Esophagus mucosa (tissue), 1 donor: ENCODE measurements at places on chromosomes 12 and 14.

GRCh38 chr12:122757568-122757967 is 4.9 kb downstream of the DENR start:
- ATAC-seq: no peak

- no peak for ATAC-seq
Observed at GRCh38 chr12:132275631-132276030, 53.8 kb downstream of the GALNT9 start.

- no peak for ATAC-seq
Observed at GRCh38 chr12:49482095-49483051, 56.5 kb upstream of the KCNH3 start.

GRCh38 chr14:53113989-53114388 is 39.1 kb downstream of the DDHD1 start:
- no peak for ATAC-seq

DNA sequence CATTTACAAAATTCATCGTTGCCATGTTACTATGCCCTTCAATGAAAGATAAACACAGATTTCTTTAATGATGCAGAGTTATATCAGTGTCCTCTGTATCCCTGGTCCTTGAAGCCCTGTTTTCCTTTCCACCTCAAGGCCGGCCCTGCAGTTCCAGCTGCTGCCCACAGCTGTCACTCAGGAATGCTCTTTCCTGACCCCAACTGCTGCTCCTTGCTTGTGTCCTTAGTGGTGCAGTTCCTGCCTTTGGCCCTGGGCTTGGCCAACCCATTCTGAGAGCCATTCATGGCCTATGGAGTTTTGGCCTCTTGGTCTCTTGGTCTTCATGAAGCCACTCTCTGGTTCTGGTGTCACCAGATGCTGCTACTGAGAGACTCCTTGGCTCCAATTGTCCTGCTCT is 93.1 kb downstream of the GAS2L3 start:
- ATAC-seq: no peak

DNA sequence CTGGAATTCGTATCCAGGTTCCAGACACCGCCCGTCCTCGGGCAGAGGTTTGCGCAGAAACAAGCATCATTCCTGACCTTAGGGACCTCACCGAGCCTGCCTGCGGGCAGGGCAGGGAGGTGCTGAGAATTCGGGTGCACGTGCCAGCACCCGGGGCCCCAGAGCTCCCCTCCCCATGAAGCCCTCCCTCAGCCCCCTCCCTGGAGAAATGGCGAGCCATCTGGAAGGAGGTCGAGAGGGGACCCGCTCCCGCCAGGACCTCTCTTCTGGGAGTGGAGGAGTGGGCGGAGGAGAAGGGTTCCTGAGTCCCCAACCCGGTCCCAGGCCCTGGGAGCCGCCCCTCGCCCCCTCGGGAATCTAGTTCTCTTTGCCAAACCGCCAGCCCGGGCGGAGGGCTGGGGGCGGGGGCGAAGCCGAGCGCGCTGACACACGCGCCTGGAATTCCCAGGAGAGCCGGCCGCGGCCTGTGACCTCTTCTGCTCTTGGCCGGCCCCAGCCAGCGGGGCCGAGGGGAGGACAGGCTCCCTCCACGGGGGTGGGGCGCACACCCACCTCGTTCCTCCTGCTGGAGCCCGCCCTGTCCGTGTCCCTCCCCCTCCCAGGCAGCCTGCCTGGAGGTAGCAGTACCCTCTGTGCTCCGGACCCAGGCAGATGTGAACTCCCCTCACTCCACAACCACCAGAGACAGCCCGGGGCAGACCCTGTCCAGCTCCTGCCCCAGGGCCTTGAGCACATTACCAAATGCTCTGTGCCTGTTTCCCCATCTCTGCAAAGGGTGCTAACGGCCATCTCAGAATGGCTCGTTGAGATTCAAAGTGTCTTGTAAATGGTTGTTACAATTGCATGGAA is 23.0 kb upstream of the GPR132 start:
- no peak for ATAC-seq

- no peak for ATAC-seq
Observed at GRCh38 chr12:90741611-90742010, 213.4 kb downstream of the CCER1 start.

DNA sequence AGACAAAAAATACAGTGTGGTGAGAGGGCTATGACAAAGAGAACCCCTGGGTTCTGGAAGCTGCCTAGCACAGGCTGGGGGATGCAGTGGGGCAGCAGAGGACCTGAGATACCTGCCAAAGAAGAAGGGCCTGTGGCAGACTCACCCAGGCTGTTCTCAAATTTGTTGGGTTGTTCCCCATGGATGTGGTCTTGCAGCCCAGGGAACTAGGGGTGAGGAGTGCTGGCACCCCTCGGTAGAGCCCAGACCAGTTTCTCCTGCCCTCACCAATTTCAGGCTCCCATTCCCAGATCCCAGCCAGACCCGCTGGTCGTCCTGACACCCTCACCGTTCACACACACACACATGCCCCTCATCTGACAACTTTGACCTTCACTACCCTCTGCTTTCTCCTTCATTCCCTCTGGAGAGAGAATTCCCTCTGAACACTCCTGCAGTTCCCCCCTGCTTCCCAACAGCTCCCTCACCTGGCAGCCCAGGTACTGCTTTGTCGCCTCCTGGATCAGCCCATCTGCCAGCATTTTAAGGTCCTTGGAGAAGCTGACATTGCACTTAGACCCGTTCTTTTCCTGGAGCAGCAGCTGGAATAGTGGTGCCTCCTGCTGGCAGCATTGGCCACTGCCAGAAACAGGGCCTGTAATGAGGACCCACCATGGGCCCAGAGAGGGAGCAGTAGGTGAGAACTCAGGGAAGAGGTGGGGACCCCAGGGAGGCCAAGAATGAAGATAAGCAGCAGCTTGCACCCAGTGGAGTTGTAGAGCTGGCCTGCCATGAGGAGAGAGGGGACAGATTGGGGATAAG is 5.9 kb upstream of the GDF11 start:
- peak; percentile 59 for ATAC-seq

DNA sequence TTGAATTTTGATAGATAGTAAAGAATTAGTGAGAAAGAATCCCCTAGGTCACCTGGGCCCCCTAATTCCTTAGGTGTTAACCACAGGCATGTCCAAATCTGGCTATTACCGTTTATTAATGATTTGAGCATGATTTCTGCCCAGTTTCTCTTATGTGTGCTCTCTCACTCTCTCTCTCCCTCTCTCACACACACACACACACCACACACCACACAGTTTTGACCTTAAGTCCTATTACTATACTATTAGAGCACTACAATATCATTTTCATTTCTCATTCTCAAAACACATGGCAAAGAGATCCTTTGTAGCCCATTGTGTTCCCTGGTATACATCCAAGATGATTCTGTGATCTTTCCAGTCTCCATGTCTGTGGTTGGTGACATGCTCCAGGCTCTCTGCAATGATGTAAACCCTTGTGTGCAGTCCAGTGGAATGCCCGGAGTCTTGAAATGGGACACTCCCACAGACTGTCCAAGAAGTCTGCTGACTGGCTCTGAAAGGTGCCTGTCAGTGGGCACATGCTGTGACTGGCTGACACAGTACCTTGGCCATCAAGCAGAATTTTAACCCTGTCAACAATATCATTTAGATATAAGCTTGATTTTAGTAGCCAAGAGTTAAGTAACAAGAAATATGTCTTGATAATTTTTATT is 96.2 kb downstream of the FIGNL2 start:
- peak; percentile 67 for ATAC-seq

GRCh38 chr12:117760990-117761389 is 207.8 kb downstream of the KSR2 start:
- peak; percentile 18 for ATAC-seq

DNA sequence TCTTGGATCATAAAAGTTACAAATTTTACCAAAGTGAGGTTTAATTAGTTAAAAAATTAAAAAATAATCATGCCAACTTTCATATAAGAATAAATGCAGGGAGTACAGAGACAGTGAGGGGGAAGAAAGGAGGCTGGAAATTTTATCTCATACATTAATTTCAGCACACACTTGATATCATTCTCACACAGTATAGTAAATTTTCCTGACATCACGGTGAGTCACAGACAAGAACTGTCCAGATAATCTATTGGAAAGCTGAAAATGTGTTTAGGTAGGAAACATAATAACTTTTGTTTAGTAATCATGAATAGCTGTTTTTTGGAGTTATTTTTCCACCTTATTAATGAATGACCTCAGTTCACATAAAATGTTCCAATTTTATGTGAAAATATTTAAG is 1204.8 kb downstream of the GALC start:
- ATAC-seq: no peak
